ENCODE measurements at places on chromosomes 5 and 9.

DNA sequence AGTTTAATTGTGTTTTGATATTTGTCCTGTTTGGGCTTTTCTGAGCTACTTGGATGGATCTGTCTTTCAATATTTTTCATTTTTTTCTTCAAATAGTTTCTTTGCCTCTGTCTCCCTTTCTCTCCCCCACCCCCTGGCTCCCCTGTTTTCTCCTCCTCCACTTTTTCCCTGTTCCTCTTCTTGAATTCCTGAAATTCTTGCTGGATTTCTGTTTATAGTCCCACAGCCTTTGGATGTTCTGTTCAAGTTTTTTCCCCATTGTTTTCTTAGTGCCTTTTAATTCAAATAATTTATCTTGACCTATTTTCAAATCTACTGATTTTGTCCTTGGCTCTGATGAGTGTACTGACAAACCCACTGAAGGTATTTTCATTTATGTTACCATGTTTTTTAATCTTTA lies 113.0 kb downstream of the VPS13A start:
- DNase-seq = peak; percentile 23

DNA sequence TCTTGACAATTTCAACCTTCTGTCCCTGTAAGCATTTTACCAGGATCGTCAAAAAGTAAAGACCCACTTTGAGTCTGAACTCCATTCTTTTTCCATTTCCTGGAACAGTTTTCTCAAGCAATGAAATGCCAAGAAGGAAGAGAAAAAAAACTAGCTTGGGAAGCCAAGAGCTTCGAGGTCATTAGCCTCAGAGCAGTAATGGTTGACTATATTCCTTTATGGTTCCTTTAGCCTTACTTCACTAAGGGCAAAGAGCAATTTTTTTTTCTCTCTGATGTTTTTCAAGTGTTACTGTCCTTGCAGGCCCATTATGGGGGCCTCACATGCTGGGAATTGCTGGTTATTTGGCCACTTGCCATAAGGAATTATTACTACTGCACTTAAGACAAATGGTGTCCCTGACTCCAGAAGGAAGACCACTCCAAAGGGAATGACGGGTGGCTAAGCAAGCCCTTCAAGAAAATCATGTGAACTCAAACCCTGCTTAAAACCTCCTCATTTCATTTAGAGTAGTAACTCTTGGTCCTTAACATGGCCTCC lies 37.1 kb downstream of the BNC2 start:
- no peak for DNase-seq

DNA sequence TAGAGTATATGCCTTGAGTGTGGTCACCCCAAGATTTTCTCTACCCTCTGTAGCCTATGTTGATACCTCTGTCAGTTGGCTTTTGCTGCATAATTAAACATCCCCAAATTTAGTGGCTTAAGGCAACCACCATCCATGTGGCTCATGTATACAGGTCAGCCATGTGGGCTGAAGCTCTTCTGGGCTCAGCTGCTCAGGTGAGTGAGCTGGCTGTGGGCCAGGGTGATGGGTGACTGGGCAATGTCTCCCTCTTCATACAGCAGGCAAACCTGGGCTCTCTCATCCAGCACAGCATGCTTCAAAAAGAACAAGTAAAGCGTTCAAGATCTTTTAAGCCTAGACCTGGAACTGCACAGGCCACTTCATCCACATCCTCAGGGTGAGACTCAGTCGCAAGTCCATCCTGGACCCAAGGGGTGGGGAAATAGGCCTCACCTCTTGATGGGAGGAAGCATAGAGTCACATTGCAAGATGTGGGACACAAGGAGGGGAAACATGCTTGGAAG lies 188.2 kb upstream of the TAS2R1 start:
- no peak for DNase-seq

DNA sequence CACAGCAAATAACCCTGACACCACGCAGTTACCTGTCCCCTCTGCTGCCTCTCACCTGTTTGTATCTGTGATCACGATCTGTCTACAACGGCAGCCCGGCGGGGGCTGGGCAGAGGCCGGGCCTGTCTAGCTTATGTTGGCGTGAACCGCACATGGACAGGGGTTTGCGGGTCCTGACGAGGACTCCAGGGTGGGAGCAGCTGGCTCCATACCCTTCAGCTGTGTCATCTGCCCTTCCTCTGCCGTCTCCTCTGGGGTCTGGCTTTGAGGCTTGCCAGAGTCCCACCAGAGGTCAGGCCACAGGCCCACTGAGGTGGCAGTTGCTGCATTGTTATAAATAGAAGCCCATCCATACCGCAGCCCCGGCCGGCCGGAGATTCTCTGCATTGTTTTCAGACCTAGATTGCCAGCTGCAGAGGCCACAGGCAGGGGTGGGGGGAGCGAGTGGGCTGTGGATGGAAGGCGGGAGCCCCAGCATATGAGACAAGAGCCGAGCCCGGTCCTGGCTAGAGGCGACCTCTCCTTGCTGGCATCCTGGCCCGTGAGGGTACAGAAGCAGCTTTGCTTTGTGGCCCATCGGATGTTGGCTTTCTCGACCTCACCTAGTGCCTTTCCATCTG lies 37.8 kb downstream of the FAM78A start:
- DNase-seq = peak; percentile 47

GRCh38 chr5:135032999-135033861 lies 798 bp downstream of the PITX1 start:
- DNase-seq = peak; percentile 67

DNA sequence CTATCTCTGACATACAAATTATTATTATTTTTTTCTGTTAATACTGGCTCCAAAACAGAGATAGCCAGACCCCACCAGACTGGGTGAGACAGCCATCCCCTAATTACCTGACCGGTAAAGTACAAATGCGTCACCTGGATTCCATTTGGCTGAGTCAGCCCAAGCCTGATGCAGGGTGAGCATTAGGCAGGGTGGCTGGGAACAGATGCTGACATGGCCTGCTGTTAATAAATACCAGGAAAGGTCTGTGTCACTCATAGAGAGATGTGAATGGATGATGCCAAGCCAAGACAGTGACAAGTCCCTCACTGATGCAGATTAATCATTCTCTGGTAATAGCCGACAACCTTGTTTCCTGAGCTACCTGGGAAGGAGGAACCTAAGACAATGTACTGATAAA lies 183.5 kb downstream of the TRIM32 start:
- DNase-seq = no peak

DNA sequence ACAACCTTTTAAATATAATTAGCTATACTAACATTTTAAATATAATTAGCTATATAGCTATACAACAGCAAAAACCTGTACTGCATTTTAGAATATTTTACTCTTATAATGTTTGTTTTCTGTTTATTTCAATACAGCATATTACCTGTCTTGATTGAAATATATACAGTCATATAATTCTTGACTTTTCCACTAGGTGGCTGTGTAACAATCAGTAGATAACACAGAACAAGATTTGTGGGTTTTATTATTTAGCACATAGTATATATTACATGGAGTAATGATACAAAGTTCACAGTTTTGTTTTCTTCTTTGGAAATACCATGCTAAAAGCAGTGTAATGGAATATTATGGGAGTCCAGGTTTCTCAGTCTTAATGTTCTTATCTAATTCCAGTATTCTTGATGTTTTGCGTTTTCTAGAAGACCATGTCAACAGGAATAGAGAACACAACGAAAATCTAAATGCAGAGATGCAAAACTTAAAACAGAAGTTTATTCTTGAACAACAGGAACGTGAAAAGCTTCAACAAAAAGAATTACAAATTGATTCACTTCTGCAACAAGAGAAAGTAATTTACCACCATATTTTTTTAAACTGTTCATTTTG lies 13.3 kb downstream of the HMMR start:
- no peak for DNase-seq

- DNase-seq = no peak
Observed at GRCh38 chr5:96861076-96861475, 15.2 kb upstream of the ERAP2 start.

DNA sequence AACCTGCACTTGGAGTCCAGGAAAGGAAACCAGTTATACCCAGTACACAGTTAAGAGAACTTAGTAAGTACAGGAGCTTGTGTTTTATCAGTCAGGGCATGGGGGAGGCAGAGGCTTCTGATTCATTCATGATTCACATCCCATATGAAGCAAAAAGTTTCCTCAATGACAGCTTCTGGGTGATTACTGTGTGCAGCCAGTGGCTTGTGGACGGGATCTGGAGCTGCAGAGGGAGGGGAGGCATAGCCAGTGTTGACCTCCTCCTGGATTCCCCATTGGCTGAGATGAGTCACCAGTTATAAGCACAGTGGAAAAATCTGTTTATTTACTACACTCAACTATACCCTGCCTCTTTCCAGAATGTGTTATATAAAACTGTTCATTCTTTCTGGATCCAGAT lies 17.7 kb downstream of the IL31RA start:
- DNase-seq = peak; percentile 100

- DNase-seq = no peak
Observed at GRCh38 chr9:89662718-89663613, 58.2 kb downstream of the GADD45G start.

DNA sequence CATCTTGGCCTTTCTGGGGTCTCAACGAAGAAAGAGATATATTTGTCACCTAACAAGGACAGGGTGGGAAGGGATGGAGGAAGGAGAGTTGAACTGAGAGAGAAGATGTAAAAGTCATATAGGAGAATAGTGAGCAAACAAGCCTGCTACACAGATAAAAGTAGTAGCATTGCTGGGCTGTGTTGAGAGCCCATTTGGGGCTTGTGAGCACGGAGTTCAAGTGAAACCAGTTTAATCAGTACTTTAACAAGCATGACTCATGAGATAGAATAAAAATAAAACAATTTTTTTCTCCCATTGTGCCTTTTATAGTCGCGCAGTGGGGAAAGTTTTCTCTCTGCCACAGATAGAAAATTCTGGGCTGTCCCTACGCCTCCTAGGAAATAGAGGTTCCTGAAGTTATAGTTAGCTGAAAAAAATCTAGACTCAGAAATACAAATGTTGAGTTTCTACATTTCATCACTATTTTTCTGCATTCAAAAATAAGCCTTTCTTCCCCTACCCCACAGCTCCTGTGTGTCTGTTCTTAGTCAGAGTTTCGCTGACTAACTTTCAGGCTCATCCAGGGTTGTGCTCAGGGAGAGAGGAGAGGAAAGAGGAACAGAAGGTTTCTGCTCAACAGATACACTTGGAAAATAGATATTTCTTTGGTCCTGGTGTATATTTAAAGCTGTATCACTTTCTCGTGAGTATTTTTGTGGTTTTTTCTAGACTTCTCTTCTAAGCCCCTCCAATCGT lies 395.8 kb upstream of the ADAMTSL1 start:
- no peak for DNase-seq

GRCh38 chr9:83106263-83106662 lies 43.3 kb upstream of the RASEF start:
- no peak for DNase-seq

DNA sequence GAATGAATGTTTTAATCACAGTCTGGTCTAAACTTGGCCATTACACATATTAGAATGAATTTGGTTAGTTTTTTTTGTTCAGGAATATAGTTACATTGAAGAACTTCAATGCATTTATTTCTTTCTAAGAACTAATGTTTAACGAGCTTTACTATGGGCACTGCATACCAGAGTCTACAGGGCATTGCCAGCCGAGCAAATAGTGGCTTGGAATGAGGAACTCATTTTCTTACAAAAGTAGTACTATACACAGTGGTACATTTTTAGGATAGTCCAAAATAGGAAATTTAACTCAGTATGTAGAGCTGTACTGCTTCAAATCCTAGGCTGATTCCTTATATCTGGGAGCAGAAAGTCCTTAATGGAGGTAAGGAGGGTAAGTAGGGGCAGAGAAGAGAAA lies 155.4 kb downstream of the CARTPT start:
- no peak for DNase-seq

- DNase-seq = peak; percentile 44
Observed at GRCh38 chr9:110919609-110920008, 118.7 kb downstream of the LPAR1 start.

GRCh38 chr5:142683116-142683515 lies 2.8 kb downstream of the FGF1 start:
- no peak for DNase-seq

- DNase-seq = no peak
Observed at GRCh38 chr5:164332349-164333196, 827.2 kb downstream of the MAT2B start.

DNA sequence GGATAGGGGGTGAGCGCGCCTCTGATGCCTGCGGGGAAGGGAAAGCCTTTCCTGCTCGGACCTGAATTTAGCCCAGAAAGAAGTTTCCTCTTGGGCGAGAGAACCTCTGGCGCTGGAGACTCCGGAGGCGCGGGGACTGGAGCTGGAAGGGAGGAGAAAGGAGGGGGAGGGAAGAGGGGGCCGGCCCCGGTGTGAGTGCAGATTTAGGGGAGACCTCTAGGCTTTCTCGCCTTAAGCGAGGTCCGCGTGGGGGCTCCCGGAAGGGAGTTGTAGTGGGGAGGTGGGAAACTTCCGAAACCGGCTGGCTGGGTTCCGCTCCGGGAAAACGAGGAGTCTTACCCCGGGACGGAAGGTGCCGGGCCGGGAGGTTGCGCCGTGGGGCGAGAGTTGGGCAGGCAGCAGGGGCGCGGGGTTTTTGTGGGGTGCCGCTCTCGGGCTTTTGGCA lies 1.3 kb downstream of the PCSK5 start:
- no peak for DNase-seq

DNA sequence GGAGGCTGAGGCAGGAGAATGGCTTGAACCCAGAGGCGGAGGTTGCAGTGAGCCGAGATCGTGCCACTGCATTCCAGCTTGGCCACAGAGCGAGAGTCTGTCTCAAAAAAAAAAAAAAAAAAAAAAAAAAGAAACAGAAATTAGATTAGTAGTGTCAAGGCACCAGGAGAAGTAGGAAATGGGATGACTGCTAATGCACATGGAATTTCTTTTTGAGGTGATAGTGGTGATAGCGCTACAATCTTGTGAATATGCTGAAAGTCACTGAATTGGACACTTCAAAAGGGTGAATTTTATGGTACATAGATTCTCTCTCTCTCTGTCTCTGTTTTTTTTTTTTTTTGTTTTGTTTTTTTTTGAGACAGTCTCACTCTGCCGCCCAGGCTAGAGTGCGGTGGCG lies 42.1 kb upstream of the SUB1 start:
- peak; percentile 18 for DNase-seq

DNA sequence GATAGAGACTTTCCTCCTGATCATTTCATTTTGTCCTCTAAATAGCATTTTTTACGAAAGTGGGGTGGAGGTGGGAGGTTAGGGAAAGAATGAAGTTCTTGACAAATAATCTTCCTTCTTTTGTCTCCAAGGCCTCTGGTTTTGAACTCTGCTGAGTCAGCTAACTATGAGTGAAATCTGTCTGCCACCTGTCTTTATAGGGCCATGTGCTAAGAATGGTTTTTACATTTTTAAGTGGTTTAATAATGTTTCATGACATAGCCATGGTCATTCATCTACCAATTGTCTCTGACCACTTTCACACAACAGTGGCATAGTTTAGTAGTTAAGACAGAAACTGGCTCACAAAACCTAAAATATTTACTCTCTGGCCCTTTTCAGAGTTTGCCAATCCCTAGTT lies 7.6 kb downstream of the MAN2A1 start:
- no peak for DNase-seq

GRCh38 chr9:97529363-97530076 lies 28.1 kb downstream of the TMOD1 start:
- peak; percentile 33 for DNase-seq

Data from amniotic epithelial cell (primary cell).